ENCODE measurements at places on chromosomes 5 and 9. TPM values are rescaled to one million over a fixed set of nuclear protein-coding genes. Genes with fewer than 3 reads are reported as not detected.
A peak's percentile ranks its signal among the peaks of the same experiment; 100 is the strongest.

Gene CRB2
- not detected for total RNA-seq

Gene QRFP
- not detected for total RNA-seq

DNA sequence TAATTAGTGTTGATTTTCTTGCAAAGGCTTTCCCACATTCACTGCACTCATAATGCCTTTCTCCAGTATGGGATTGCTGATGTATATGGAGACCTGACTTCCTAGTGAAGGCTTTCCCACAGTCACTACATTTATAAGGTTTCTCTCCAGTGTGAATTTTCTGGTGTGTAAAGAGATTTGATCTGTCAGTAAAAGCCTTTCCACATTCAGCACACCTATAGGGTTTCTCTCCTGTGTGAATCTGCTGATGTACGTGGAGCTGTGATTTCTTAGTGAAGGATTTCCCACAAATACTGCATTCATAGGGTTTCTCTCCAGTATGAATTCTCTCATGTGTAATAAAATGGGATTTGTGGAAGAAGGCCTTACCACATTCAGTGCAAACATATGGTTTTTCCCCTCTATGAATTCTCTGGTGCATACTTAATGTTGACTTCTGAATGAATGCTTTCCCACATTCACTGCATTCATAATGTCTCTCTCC lies 31.1 kb downstream of the ZNF484 start:
- DNase-seq: no peak
- H3K27me3 ChIP-seq: no peaks in the 10 kb centered on the region
- no peak overlapping the region for H3K27ac ChIP-seq
- H3K36me3 ChIP-seq: peaks cover 79% of the 10 kb centered on the region
- H3K4me1 ChIP-seq: no peaks in the 10 kb centered on the region

DNA sequence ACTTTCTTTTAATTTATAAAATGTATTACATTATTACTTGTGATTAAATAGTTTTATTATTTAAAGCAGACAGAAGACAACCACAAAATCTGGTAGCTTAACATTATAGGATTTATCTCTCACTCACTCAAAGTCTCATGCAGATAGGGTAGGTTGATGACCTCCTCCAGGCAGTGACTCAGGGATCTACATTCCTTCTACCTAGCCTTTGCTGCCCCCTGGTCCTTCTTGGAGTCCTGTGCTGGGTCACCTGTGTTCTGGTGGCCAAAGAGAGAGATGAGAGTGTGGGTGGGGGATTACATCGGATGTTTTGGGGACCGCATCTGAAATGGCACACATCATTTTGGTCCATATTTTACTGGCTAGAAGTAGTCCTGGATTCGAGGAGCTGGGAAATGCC lies 95.7 kb upstream of the CTSL start:
- no peak for DNase-seq
- H3K27ac ChIP-seq: no peak overlapping the region
- H3K4me3 ChIP-seq: no peak overlapping the region
- H3K4me1 ChIP-seq: no peaks in the 10 kb centered on the region

- H3K4me1 ChIP-seq: no peaks in the 10 kb centered on the region
- no peak for DNase-seq
- no peak overlapping the region for H3K27ac ChIP-seq
- H3K27me3 ChIP-seq: peaks cover 6% of the 10 kb centered on the region
- no peak overlapping the region for H3K4me3 ChIP-seq
Observed at GRCh38 chr9:121537283-121537682, 37.6 kb upstream of the GGTA1 start.

GRCh38 chr5:92418341-92418740 lies 1035.2 kb upstream of the ARRDC3 start:
- H3K27me3 ChIP-seq: no peaks in the 10 kb centered on the region
- no peaks in the 10 kb centered on the region for H3K4me1 ChIP-seq
- DNase-seq: no peak
- H3K4me3 ChIP-seq: no peak overlapping the region
- H3K36me3 ChIP-seq: no peaks in the 10 kb centered on the region

- DNase-seq: no peak
- H3K27ac ChIP-seq: no peak overlapping the region
- peaks cover 16% of the 10 kb centered on the region for H3K4me1 ChIP-seq
Observed at GRCh38 chr9:94946256-94946655, 219.8 kb downstream of the AOPEP start.

GRCh38 chr5:134174841-134175839 lies 1.6 kb downstream of the SKP1 start:
- H3K27ac ChIP-seq: peak overlapping the region; percentile 96
- peaks cover 30% of the 10 kb centered on the region for H3K36me3 ChIP-seq
- H3K4me3 ChIP-seq: peak overlapping the region; percentile 95
- H3K4me1 ChIP-seq: peaks cover 47% of the 10 kb centered on the region

DNA sequence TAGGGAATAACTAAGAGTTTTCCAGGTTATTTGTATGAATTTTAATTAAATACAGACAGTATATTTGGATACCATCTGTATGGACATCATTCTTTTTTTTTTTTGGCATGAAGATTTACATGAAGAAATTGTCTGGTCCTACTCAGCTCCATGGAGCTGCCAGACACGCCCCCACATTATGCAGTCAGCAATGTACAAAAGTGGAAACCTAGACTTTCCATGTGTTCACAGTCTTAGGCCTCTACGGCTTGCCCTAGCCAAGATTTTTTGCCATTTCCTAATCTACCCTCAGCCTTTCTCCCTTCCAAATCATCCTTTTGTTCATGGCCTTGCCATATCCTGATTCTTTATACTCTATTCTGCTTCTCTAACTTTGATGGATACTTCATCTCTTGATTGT lies 207.1 kb downstream of the SGCD start:
- H3K27ac ChIP-seq: no peak overlapping the region
- H3K36me3 ChIP-seq: no peaks in the 10 kb centered on the region
- peaks cover 3% of the 10 kb centered on the region for H3K27me3 ChIP-seq

DNA sequence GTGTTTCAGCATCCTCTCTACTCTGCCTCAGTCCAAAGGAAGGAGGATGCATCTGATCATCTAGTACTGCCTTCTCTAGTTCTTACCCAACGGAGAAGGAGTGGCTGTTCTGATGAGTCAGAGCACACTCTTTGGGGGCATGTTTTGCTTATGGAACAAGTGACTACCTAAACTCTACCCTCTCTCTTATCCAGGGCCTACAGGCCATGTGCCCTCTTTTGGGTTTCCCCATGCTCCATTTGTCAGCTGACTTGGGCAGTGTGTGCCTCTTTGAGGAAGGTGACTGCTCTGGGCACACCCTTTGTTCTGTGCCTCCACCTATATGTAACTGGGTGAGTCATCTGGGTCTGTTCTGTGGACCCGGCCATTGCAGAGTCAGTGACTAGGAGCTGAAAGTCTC lies 89.6 kb upstream of the BNC2 start:
- H3K4me3 ChIP-seq: no peak overlapping the region
- no peak overlapping the region for H3K27ac ChIP-seq
- no peaks in the 10 kb centered on the region for H3K4me1 ChIP-seq
- no peak for DNase-seq

DNA sequence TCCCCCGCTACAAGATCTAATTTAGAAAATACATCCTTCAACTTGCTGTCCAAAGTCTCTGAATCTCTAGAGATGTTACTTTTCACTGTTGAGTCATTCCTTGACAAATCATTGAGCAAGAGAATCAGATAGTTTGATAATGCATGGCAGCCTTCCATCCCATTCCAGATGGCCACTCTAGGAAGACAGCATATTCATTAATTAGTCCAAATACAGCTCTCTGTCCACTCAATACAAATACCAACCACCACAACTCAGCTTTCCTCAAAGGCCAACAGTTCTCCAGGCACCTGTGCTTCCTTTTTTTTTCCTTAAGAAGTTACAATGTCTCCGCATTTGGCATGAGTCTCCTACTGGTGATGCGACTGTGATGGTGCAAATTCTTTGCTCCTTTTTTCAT lies 72.3 kb downstream of the DROSHA start:
- H3K27ac ChIP-seq: no peak overlapping the region
- H3K36me3 ChIP-seq: peaks cover 82% of the 10 kb centered on the region
- DNase-seq: no peak
- no peaks in the 10 kb centered on the region for H3K4me1 ChIP-seq
- no peaks in the 10 kb centered on the region for H3K27me3 ChIP-seq

DNA sequence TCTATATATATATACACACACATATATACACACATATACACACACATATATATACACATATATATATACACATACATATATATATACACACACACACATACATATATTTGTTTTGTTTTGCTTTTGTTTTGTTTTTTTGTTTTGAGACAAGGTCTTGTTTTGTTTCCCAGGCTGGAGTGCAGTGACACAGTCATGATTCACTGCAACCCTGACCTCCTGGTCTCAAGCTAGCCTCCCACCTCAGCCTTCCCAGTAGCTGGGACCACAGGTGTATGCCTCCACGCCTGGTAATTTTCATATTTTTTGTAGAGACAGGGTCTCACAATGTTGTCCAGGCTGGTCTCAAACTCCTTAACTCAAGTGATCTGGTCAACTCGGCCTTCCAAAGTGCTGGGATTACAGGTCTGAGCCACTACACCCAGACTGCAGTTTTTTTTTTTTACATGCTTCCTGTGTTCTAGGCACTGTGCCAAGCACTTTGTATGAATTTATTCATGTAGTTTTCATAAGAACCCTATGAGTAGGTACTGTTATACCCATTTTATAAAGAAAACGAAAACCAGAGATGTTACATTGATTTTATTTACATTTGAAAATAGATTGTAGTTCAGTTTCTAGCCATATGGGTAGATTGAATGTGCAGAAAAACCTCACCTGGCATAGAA lies 120.7 kb downstream of the PBX3 start:
- DNase-seq: no peak
- H3K4me1 ChIP-seq: no peaks in the 10 kb centered on the region
- no peak overlapping the region for H3K4me3 ChIP-seq
- no peaks in the 10 kb centered on the region for H3K27me3 ChIP-seq
- peaks cover 1% of the 10 kb centered on the region for H3K36me3 ChIP-seq
- H3K27ac ChIP-seq: no peak overlapping the region

DNA sequence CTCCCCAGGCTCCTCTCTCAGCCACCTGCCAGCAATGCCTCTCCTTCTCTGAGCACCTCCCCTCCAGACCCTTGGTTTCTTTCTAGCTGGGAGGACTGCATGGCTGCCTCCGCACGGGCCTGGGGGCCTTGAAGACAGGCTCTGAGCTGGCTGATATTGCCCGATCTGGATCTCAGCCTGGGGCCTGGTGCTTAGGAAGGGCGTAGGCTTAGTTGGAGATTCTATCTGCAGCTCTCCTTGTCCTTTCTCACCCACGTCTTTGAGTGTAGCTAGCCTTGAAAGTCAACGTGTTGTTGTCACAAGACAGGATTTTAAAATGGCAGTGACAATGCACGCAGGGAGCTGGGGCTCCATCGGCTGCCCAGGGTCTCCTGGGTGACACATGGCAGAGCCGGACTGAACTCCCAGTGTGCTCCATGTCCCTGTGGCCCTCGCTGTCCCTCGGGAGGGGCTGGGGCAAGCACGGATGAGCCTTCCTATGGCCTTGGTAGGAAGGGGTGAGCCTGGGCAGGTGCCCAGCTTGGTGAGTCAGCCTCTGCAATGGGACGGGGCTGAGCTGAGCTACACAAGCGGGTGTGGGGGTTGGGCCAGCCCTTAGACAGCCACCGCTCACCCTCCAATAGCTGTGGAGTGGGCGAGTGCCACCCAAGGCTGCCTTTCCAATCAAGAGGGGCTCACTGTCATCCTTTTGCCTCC lies 9.4 kb downstream of the ADAMTSL2 start:
- H3K4me1 ChIP-seq: no peaks in the 10 kb centered on the region
- H3K4me3 ChIP-seq: no peak overlapping the region
- H3K27ac ChIP-seq: no peak overlapping the region
- H3K36me3 ChIP-seq: no peaks in the 10 kb centered on the region
- DNase-seq: no peak
- H3K27me3 ChIP-seq: peaks cover 4% of the 10 kb centered on the region

All from activated CD4-positive, alpha-beta memory T cell treated with anti-CD3 and anti-CD28 coated beads for 36 hours (primary cell).